ENCODE measurements at places on chromosomes 11 and 22.

GRCh38 chr22:46696229-46696518 is 41.9 kb downstream of the CERK start:
- no peak for DNase-seq

DNA sequence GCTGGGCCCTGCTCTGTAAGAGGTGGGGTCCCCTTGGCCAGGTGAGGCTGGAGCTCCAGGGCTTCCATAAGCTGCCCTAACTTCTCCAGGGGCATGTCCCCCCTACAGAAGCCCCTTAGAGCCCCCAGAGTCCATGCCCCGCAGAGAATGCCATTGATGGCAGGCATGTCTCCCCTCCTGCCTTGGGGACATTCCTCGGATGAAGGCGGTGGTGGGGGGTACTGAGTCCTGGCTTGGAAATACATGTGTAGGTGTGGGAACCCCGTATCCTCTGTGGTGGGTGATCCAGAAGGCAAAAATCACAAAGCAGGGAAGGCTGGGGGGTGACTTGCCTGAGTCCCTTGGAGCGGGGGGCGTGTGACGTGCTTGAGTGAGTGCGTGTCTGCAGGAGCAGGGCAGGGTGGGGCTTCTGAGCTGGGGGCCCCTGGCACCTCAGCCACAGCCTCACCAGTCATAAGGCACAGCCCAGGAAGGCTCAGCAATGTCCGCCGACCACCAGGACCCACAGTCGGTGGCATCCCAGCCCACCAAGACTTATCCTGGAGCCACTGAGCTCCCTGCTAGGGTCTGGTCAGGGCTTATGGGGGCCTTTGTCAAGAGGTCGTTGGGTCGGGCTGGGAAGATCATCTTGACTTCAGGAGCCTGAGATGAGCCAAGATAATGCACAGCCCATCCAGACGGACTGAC is 69.8 kb upstream of the KCNQ1OT1 start:
- no peak for DNase-seq

- DNase-seq: no peak
Measured at GRCh38 chr22:22558071-22558971, 744 bp downstream of the PRAME start.

- DNase-seq: no peak
Measured at GRCh38 chr11:69702769-69703452, 911 bp downstream of the FGF19 start.

DNA sequence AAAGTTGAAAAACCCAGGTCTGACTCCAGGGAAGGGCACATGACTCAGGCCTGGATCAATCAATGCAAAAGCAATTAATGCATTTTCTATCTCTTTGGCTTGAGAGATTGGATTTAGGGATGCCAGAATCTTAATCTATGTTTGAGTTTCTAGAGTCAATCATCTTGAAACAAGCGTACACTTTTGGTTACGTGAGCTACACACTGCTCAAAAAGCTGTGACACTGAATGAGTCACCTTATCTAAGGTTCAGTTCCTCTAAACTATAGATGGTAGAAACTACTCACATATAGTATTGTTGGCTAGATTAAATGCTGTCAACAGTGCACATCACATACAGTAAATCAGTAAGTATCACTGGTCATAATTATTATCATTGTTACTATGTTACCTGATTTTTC is 24.2 kb downstream of the MRE11 start:
- no peak for DNase-seq

DNA sequence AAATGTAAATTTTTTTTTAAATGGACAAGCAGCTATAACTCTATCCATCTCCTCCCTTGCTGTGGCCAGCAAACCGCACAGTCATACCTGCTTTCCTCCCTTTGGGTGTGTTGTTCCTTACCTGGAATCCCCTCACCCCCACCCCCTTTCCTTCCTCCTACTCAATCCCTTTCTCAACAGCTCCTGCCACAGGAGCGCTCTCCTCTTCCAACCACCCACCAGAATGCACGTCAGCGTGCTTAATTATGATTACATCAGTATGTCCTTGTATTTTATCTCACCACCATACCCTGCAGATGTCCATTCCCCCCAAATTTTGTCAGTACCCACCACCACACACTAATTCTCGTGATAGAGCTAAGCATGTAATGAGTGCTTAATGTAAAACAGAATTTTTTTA is 60.9 kb upstream of the LMO2 start:
- DNase-seq: no peak

GRCh38 chr11:60762851-60763691 is 6.4 kb downstream of the MS4A15 start:
- no peak for DNase-seq

DNA sequence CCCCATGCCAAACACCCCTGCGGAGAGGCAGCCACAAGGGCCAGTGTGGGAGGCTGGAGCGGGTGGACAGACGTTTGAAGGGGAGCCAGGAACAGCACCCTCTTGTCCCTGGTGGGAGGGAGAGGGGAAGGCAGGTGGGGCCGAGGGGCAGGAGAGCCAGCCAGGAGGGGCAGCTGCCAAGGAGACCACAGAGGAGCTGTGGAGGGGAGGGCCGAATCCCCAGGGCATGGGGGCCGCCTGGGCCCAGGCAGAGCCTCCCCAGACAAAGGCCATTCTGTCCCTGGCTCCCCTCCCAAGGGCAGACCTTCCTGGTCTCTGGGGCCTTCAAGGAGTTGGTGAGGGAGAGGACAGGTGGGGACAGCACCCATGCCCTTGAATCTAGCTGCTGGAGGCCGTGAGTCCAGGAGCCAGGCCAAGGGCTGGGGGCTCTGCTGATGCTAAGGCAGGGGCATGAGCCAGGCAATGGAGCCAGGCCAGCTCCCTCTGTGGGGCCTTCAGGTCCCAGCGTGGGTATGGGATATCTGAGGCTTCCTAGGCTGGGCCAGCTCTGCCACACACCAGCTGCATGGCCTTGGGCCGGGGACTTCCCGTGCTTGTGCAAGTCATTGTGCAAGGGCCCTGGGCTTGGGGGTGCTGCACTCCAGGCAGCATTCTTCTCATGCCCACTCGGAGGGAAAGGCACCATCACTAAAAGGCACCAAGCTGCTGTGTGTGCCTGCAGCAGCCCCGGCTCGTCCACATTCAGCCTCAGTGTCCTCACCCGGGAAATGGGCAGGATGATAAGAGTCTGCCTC is 11.4 kb downstream of the EMID1 start:
- no peak for DNase-seq

DNA sequence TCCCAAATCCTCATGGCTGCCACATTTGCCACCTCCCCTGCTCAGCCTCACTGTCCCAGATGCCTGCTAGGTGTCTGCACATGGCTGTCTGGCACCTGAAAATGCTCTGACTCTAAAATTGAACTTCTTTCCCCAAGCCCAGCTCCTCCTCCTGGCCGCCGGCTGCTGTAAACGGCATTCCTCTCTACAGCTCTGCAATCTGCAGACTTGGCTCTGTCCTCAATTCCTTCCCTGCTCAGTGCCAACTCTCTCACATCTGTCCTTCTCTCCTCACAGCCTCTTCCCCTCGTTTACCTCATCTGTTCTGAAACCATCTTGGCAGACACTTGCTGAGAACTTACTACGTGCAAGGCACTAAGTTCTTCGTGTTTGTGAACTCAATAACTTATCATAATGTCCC is 169.4 kb upstream of the SYT13 start:
- no peak for DNase-seq

GRCh38 chr11:126385991-126386728 is 30.7 kb downstream of the ST3GAL4 start:
- DNase-seq: no peak

DNA sequence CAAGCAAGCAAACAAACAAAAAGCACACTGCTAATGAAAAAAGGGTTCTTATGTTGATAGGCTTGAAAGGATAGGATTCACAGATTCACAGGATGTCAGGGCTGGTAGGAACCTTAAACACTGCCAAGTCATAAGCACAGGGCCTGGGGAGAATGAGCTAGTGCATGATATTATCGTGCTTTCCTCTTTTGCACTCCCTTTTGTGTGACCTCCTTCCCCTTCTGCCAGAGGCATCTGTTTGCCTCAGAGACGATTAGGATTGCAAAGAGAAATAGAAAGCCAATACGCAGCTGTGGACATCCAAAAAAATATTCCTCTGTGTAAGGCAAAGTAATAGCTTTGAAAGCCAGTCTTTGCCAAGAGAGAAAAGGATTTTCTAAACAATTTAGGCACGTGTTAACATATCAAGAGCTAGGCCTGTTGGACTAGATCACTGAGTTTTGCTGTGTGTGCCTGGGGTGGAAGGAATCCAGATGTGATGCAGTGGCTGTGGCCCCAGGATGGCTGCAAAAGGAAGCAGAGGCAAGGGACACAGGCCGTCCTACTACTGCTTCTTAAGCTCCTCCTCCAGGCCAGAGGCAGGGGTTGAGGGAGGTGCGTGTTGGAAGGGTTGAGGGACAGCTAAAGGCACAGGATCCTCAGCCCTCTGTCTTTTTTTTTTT is 30.6 kb downstream of the MCHR1 start:
- no peak for DNase-seq

DNA sequence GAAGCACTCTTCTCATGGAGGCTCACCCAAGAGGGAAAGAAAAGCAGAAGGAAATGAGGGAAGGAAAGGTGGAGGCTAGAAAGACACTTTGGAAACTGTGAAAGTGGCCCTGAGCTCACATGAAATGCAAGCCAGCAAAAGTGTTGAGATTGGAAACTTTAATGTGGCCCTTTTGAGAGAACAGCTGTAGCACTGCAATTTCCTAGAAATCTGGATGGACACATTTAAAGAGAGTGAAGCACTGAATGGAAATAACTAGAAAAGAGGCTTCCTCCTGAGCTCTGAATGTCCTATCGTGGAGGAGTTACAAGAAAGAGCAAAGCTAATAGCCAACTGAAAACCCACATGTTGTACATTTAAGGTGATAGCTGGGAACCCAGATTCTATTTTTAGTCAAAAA is 56.0 kb downstream of the LIF start:
- no peak for DNase-seq

- no peak for DNase-seq
Measured at GRCh38 chr11:8390851-8391612, 127.4 kb upstream of the LMO1 start.

DNA sequence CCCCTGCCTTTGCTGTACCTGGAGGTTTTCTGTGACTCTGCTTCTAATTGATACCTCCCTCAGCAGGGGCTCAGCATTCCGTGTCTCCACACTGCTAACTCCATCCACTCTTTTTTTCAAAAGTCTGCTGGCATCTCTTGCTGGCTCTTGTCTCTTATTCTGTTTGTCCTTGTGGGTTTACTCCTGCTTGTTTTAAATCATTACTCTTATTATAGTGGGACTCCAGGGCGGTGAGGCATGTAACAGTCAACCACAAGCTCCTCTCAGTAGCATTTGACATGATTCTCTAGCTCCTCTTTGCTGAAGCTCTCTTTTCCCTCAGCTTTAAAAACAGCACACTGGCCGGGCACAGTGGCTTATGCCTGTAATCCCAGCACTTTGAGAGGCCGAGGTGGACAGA is 260.2 kb upstream of the NARS2 start:
- no peak for DNase-seq

GRCh38 chr22:37204045-37204655 is 8.1 kb downstream of the SSTR3 start:
- DNase-seq: no peak

- DNase-seq: no peak
Measured at GRCh38 chr11:69328231-69328630, 34.3 kb downstream of the MYEOV start.

DNA sequence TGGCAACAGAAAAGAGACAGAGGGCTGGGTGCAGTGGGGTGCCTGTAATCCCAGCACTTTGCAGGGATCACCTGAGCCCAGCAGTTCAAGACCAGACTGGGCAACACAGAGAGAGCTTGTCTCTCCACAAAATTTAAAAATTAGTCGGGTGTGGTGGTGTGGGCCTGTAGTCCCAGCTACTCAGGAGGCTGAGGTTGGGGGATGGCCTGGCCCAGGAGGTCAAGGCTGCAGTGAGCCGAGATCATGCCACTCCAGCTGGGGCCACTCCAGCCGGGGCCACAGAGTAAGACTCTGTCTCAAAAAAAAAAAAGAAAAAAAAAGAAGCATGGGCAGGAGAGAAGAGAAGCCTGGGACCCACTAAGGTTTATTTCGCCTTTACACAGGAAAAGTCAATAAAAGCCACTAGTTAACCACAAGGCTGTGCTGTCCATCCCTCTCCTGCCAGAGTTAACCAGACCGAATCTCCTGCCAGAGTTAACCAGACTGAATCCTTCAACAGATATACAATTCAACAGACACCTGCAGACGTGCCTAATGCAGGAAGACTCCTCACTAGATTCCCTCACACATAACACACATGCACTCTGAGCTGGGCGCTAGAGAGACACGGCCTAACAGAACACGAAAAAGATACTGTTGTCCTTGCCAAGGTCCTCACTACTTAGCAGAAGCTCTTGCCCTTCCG is 29.8 kb downstream of the MICAL3 start:
- no peak for DNase-seq

DNA sequence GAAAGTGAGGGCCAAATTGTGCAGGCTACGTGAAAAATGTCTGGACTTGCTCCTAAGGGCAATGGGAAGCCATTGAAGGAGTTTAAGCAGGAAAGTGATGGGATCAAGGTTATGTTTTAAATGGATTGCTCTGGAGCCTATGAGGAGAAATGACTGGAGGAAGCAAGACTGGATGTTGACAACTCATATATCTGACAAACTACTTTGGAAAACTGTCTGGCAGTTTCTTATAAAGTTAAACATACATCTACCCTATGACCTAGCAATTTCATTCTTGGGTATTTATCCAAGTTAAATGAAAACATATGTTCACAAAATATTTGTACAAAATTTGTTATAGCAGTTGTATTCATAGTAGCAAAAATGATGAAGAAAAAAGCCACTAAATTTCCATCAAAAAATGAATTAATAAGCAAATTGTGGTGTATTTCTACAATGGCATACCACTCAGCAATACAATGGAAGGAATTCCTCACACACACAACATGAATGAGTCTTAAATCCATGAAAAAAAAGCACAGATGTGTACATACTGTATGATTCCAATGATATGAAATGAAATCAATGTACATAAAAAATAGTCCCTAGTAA is 24.1 kb downstream of the FZD4 start:
- DNase-seq: no peak

GRCh38 chr11:106442032-106442431 is 364.6 kb downstream of the AASDHPPT start:
- no peak for DNase-seq

- DNase-seq: no peak
Measured at GRCh38 chr22:36986242-36986821, 32.9 kb downstream of the TST start.

DNA sequence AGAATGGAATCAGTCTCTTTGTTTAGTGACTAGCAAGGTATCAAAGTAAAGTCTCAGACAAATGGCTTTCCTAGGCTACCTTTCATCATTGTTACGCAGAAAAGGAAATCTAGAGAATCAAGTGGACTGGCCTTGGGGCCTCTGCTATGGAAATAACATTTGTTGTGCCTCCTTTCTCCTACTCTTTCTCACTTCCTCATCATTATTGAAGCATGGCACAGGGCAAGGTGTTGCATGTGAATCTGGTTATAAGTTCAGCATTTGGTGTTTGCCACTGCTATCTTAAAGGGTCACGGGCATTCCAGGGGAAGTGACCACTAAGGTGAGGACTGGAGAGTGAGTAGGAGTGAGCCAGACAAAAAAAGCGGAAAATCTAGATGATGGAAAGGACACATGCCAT is 54.9 kb downstream of the GLYATL1 start:
- DNase-seq: no peak

GRCh38 chr11:12882670-12883069 is 126.4 kb upstream of the RASSF10 start:
- no peak for DNase-seq

GRCh38 chr11:118343248-118343647 is 743 bp upstream of the CD3D start:
- DNase-seq: peak; percentile 23

All from activated CD4-positive, alpha-beta T cell treated with anti-CD3 and anti-CD28 coated beads, Interleukin-2, amount 50 U/mL, for 1 hour (primary cell).